Activated CD8-positive, alpha-beta memory T cell treated with anti-CD3 and anti-CD28 coated beads for 48 hours (primary cell): ENCODE measurements at places on chromosomes 5 and 9.

- no peak for DNase-seq
Measured at GRCh38 chr9:8365029-8365428, 565.5 kb upstream of the DMAC1 start.

- no peak for DNase-seq
Measured at GRCh38 chr9:89715318-89715858, 110.6 kb downstream of the GADD45G start.

GRCh38 chr9:131197160-131197911 lies 72.0 kb downstream of the NUP214 start:
- DNase-seq, result no peak

DNA sequence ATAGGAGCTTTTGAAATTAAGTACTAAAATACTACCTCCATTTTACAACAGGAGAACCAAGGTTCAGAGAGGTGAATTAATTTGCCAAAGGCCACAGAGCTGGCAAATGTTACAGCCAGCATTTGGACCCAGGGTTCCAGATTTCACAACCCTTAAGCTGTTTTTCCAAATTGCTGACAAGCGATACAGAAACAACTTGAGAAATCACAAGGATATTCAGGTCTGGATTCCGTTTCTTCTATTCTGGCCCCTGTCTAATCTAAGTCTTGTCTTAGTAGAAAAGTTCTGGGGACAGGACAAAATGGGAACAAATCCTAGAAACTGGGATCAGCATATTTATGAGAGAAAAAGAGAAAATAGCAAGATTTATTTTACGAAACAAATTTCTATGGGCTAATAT lies 103.1 kb upstream of the PRLR start:
- DNase-seq, result no peak

DNA sequence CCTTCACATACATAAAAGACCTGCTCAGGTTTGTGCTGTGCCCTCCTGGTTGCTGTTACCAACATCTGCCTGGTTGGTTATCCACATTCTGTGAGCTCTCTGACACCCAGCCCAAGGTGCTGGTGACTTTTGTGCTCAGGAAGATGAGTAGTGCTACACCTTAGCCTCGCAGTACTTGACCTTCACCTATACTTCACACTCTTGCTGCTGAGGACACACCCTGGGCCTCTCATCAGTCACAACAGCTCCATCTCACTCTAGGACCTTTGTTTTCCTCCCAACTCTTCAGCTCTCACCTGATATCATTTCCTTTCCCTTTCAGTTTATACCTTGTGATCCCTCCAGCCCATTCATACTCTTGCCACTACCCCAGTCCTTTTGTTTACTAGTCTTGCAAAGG lies 10.7 kb upstream of the SLC22A5 start:
- DNase-seq, result no peak

GRCh38 chr5:130109152-130109551 lies 204.9 kb downstream of the CHSY3 start:
- DNase-seq, result no peak

DNA sequence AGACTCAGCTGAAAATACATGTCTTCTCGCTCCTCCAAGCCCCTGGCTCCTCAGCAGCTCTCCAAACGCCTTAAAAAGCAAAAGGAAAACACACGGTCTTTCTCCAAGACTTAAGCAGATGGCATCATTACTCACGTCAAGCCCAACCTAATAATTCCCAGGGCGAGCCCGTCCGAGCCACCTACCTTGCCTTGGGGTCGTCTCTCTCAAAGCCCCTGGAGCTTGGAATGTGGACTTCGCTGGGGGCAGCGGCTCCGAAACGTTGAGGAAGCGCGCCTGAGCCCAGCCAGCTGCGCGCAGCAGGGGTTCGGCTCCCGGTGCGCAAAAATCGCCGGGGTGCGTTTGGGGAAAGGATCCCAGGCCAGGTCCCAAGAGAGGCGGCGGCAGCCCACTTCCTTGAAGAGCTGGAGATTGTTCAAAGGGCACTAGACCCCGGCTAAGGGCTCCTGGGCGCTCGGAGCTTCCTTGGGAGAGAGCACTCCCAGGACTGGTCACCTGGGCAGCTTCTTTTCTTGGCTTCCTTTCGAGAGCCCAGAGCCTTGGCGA lies 395 bp downstream of the DRD1 start:
- no peak for DNase-seq

DNA sequence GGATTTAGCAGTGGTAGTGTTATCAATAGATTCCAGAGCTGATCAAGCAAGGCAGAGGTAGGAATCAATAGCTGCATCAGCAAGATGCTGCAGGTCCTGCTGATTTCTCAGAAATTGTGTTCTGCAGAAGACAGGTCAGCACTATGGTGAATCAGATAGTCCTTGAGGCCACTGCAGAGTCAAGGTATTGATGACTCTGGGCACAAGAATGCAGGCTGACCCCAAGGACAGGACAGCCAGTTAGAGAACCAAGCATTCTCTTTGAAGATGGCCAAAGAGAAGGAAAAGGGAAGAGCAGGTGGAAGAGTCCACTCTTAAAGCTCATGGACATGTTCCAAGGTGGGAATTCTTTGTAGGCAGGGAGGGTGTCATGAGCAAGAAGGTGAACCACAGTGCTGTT lies 28.0 kb downstream of the PRUNE2 start:
- no peak for DNase-seq

GRCh38 chr9:70468291-70468690 lies 53.8 kb upstream of the KLF9 start:
- DNase-seq, result no peak
